ENCODE measurements at places on chromosomes 16 and 17. TPM values are rescaled to one million over a fixed set of nuclear protein-coding genes. Genes with fewer than 3 reads are reported as not detected.

Gene FDXR
- 15.7 TPM for polyA plus RNA-seq

Gene SLC16A5
- polyA plus RNA-seq, result 1.3 TPM

Gene CXCL16
- 0.79 TPM for polyA plus RNA-seq

Gene HS3ST2
- polyA plus RNA-seq, result not detected

Gene TMEM208
- polyA plus RNA-seq, result 141 TPM

Gene SMIM5
- not detected for polyA plus RNA-seq

Gene FAM117A
- polyA plus RNA-seq, result 49.0 TPM

Gene CLEC3A
- polyA plus RNA-seq, result not detected

Gene PRAC2
- polyA plus RNA-seq, result not detected

- peaks cover 5% of the 10 kb centered on the region for H3K27me3 ChIP-seq
- H3K4me3 ChIP-seq, result no peak overlapping the region
- no peak overlapping the region for H3K27ac ChIP-seq
- H3K4me1 ChIP-seq, result no peaks in the 10 kb centered on the region
These were observed 60.6 kb downstream of the C17orf67 start for GRCh38 chr17:56773124-56773523.

DNA sequence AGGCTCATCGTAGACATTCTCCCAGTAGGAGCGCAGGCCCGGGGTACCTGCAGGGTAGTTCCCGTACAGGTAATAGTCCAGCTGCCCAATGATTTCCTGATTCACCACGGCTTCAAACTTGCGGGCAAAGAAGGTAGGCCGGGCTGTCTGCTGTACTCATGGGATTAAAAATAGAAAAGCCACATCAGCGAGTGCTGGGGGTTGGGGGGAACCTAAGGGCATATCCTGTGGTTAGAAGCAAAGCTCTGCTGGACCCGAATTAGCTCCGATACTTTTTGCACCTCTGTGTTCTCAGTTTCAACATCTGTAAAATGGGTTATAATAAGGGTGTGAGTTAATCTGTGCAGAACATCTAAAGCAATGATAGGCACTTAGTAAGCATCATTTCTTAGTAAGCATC lies 336.2 kb downstream of the XYLT1 start:
- H3K36me3 ChIP-seq, result peaks cover 68% of the 10 kb centered on the region
- DNase-seq, result no peak

DNA sequence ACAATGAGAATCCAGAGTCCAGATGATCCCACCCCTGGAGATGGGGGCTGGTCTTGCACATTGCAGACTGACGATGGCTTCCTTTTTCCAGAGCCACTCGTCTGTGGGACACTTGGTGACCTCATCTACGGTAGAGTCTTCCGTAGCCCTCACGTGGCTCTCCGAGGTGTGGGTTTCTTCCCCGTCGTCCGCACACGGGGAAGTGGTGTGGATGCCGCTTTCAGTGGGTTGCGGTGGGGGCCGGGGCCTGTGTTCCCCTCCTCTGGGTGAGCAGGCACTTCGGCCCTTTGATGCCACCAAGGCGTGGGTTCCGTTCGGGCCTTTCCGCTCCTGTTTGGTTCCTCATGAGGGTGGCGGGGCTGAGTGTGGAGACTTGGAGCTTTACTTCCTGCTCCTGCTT lies 21.4 kb downstream of the BAIAP2 start:
- no peak for DNase-seq
- no peak overlapping the region for H3K4me3 ChIP-seq
- no peak overlapping the region for H3K27ac ChIP-seq

DNA sequence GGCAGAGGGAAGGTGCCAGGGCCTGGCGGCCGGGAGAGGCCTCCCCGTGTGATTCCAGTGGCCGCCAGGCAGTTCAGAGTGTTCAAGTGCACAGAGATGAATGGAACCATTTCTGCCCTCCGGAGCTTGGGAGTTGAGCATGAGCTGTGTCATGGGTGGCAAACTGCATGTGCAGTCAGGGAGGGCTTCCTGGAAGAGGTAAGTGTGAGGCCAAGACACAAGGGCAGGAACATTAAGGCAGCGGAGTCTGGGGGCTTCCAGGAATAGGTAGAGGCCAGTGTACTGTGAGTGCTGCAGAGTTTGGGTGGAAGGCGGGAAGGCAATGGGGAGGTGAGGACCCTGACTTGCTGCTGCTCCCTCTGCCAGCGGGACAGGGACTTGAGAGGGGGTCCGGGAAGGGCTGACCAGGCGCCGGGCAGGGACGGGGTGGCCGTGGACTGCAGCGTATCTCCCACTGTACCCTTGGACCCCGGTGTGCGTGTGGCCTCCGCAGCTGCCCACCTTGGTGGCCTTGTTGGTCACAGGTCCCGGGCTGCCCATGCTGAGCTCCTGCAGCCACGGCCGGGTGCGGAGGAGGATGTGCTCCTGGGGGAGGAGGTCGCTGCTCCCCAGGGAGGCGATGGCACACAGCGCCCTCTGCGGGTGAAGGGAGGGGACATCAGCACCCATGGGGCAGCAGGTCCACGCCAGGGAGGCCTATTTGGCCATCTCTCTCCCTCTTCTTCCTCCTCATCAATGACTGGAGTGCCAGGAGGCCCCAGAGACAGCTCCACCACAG lies 7.5 kb upstream of the CEP131 start:
- H3K27me3 ChIP-seq, result no peaks in the 10 kb centered on the region
- peaks cover 17% of the 10 kb centered on the region for H3K36me3 ChIP-seq
- H3K4me3 ChIP-seq, result no peak overlapping the region
- no peak for DNase-seq
- no peak overlapping the region for H3K27ac ChIP-seq
- peaks cover 2% of the 10 kb centered on the region for H3K4me1 ChIP-seq

DNA sequence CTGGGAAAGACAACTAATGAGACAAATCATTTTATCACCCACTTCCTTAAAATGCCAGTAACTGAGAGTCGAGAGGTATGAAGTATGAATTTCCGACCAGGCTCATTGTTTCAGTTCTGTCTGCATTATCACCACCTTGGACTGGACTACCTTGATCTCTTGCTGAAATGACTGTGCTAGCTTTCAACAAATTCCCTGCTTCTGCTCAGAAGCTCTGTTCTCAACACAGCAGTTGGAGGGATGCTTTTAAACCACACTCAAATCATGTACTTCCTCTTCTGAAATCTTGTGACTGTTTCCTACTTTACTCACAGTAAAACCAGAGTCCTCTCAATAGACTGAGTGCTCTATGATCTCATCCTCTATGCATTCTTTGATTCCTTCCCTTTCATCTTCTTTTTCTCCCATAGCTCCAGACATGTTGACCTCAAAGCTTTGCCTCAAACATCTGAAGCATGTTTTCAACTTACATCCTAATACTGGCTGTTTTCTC lies 195.8 kb downstream of the KCNJ2 start:
- no peaks in the 10 kb centered on the region for H3K27me3 ChIP-seq
- no peak overlapping the region for H3K27ac ChIP-seq
- no peaks in the 10 kb centered on the region for H3K4me1 ChIP-seq
- DNase-seq, result no peak
- no peak overlapping the region for H3K4me3 ChIP-seq

GRCh38 chr16:27531826-27532800 lies 17.6 kb downstream of the GTF3C1 start:
- no peaks in the 10 kb centered on the region for H3K4me1 ChIP-seq
- H3K4me3 ChIP-seq, result no peak overlapping the region
- DNase-seq, result no peak

DNA sequence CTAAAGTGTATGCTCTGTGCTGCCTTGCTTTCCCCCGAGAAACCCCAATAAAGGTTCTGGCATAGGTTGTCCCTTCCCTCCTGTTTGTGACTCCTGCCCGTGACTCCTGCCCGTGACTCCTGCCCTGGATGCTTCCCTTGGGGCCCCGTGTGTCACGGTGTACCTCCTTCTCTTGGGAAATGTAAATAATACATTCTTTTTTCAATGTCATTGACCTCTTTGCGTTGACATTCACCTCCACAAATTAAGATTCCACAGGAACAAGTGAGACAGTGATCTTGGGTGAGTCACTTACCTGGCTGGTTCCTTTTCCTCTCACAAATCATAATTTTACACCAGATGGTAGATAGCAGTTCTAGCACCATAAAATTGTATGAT lies 632 bp downstream of the CCL15 start:
- H3K4me1 ChIP-seq, result no peaks in the 10 kb centered on the region
- H3K27ac ChIP-seq, result no peak overlapping the region
- no peak overlapping the region for H3K4me3 ChIP-seq
- H3K36me3 ChIP-seq, result no peaks in the 10 kb centered on the region

DNA sequence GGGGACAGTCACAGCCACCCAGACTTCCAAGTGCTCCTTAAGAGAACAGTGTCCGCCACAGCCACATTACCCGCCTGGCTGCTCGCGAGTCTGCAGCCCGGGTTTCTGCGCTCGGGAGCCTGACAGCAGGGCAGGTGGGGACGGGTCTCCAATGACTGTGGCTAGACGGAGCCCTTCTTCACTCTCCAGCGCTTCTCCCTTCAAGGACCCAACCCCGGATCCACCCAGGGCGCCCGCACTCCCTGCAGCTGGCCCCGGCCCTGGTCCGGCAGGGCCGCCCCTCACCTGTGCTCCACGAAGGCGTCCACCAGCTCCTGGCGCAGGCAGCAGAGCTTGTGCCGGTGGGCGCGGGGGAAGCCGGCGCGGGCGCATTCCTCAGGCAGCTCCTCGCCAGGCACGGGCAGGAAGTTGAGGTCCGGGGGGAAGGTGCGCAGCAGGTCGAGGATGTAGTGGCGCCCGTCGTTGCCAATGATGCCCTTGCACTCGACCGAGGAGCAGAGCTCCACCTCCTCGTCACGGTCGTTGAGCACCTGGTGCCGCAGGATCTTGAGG lies 13.9 kb downstream of the CLUH start:
- no peak overlapping the region for H3K27ac ChIP-seq
- no peak overlapping the region for H3K4me3 ChIP-seq
- no peaks in the 10 kb centered on the region for H3K27me3 ChIP-seq
- DNase-seq, result no peak
- H3K4me1 ChIP-seq, result no peaks in the 10 kb centered on the region

DNA sequence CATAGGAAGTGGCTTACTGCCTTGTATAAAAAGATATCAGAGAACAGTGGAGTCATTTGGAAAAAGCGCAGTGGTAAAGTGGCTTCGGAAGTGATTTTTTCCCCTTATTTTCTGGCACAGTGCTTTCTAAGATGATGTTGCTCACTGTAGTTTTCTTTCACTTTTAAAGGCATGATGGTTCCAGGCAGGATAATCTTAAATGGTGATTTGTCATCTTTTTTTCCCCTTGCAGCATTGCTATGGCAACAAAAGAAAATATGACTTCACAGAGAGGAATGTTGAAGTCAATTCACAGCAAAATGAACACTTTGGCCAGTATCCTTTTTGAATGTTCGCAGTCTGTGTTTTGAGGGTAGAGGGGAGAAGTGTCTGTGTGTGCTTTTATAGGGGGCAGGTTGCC lies 42.5 kb downstream of the GOSR1 start:
- H3K27ac ChIP-seq, result no peak overlapping the region
- no peaks in the 10 kb centered on the region for H3K27me3 ChIP-seq
- H3K4me3 ChIP-seq, result no peak overlapping the region

DNA sequence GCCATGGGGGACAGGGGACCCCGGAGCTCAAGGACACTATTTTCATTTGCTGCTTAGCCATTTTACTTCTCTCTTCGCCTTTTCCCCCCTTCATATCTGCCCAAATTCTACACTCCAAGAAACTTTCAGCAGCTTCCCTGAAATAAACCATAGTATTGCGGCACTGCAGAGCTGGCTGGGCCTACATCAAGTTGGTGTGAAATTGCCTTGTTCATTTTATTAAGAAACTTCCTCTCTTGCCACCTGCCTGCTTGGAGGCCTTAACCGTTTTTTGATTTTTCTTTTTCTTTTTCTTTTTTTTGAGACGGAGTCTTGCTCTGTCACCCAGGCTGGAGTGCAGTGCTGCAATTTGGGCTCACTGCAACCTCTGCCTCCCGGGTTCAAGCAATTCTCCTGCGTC lies 7.4 kb upstream of the CPNE2 start:
- no peak overlapping the region for H3K27ac ChIP-seq
- no peak for DNase-seq
- no peak overlapping the region for H3K4me3 ChIP-seq
- peaks cover 36% of the 10 kb centered on the region for H3K36me3 ChIP-seq

GRCh38 chr17:43718544-43718943 lies 40.0 kb downstream of the SOST start:
- no peak for DNase-seq
- H3K4me1 ChIP-seq, result peaks cover 9% of the 10 kb centered on the region
- peaks cover 10% of the 10 kb centered on the region for H3K27me3 ChIP-seq
- H3K27ac ChIP-seq, result no peak overlapping the region
- no peaks in the 10 kb centered on the region for H3K36me3 ChIP-seq
- no peak overlapping the region for H3K4me3 ChIP-seq

DNA sequence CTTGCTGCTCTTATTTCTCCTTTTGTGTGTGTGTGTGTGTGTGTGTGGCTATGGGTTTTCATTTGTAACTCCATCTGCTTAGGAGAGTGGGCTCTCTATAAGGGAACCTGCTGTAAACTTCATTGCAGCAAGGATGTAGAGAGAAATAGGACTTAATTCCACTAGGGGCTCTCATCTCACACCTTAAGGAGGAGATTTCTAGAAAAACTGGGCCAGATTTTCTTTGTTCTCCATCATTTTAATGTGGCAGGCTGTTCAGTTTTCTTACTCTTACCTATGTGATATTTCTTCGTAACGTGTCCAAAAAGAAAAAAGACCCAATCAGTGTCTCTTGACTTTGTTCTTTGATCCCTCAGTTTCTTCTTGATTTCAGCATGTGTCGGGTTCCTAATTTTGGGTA lies 4.5 kb upstream of the CASC3 start:
- H3K27me3 ChIP-seq, result no peaks in the 10 kb centered on the region
- H3K4me1 ChIP-seq, result peaks cover 17% of the 10 kb centered on the region
- DNase-seq, result no peak
- peak overlapping the region; percentile 29 for H3K27ac ChIP-seq
- no peak overlapping the region for H3K4me3 ChIP-seq

DNA sequence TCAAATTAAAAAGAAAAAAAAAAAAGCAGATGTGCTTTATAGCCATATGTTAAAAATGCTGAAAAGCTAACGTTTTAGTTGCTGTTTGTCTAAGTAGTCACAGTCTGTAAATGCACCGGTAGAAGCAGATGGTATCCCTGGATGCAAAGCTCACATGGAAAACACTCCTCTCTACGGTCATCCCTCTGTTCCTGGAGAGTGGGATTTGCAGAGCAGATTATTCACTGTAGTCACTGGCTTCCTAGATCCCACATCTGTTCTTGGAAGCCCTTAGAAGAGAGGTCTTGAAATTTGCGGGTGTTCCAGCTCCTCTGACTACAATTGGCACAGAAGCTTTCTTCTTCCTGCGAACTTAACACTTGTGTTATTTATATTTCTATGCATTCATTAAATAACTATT lies 186.6 kb downstream of the PMP22 start:
- H3K4me1 ChIP-seq, result no peaks in the 10 kb centered on the region
- H3K4me3 ChIP-seq, result no peak overlapping the region
- no peaks in the 10 kb centered on the region for H3K27me3 ChIP-seq
- no peak for DNase-seq
- no peaks in the 10 kb centered on the region for H3K36me3 ChIP-seq
- H3K27ac ChIP-seq, result no peak overlapping the region

- no peaks in the 10 kb centered on the region for H3K36me3 ChIP-seq
- H3K4me1 ChIP-seq, result no peaks in the 10 kb centered on the region
- peaks cover 5% of the 10 kb centered on the region for H3K27me3 ChIP-seq
- H3K27ac ChIP-seq, result no peak overlapping the region
- no peak for DNase-seq
These were observed 73.9 kb upstream of the TANC2 start for GRCh38 chr17:62892061-62892675.

- H3K27me3 ChIP-seq, result no peaks in the 10 kb centered on the region
- no peak overlapping the region for H3K27ac ChIP-seq
- no peak for DNase-seq
These were observed 69.3 kb downstream of the SCNN1B start for GRCh38 chr16:23371368-23371767.

- no peaks in the 10 kb centered on the region for H3K27me3 ChIP-seq
- no peaks in the 10 kb centered on the region for H3K36me3 ChIP-seq
- no peaks in the 10 kb centered on the region for H3K4me1 ChIP-seq
- DNase-seq, result no peak
These were observed 149.6 kb downstream of the WWOX start for GRCh38 chr16:78249056-78249455.
